Stimulated activated CD4-positive, alpha-beta T cell treated with anti-CD3 and anti-CD28 coated beads, Interleukin-4, amount 100 ng/mL, for 24 hours (primary cell): ENCODE measurements at places on chromosomes 11 and 22.
A peak's percentile ranks its signal among the peaks of the same experiment; 100 is the strongest.

GRCh38 chr11:63404161-63404935 is 34.8 kb downstream of the SLC22A9 start:
- no peak for DNase-seq

- no peak for DNase-seq
Observed at GRCh38 chr22:39543095-39543494, 10.5 kb upstream of the RPS19BP1 start.

- DNase-seq, result no peak
Observed at GRCh38 chr22:22879675-22880155, 7.9 kb upstream of the IGLL5 start.

DNA sequence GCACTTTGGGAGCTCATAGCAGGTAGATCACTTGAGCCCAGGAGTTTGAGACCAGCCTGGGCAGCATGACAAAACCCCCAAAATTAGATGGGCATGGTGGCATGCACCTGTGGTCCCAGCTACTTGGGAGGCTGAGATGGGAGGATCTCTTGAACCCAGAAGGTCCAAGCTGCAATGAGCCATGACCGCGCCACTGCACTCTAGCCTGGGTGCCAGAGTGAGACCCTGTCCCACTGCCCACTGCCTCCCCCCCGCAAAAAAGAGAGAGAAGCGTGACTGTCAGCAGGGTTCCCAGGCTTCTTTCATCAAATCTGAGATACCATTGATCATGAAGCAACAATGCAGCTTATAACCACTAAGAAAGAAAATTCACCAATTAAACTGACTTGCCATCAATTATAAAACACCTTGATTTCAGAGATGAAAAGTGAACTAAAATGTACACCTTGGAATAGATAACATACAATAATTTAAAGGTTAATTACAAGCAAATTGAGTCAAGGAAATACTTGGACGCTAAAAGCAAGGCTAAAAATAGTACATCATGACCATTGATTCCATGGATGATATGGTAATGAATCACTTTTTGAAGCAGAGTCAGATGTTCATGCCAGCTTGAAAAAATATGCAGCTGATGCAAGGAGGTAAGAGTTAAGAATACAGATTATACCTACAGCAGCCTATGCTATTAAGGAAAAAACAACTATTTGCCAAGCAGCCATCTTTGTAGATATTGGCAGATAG is 90.8 kb upstream of the ALKBH3 start:
- no peak for DNase-seq

DNA sequence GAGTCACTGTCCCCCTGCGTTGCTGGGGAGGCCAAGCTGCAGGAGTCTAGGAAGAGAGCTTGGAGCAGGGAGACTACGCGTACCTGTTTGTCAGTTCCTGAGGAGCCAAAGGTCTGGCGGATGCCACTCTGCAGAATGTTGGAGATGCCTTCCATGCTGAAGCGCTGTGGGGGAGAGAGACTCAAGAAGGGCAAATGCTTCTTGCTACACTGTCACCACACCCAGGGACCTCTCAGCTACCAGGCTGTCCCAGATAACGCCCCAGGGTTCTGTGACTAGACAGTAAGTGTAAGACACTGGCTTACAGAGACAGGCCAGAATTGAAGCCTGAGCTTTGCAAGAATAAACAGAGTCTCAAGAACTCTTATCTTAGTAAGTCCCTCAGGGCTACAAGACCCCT is 42.0 kb downstream of the FEZ1 start:
- no peak for DNase-seq

- DNase-seq, result peak; percentile 35
Observed at GRCh38 chr11:70270877-70271648, 573 bp downstream of the PPFIA1 start.

DNA sequence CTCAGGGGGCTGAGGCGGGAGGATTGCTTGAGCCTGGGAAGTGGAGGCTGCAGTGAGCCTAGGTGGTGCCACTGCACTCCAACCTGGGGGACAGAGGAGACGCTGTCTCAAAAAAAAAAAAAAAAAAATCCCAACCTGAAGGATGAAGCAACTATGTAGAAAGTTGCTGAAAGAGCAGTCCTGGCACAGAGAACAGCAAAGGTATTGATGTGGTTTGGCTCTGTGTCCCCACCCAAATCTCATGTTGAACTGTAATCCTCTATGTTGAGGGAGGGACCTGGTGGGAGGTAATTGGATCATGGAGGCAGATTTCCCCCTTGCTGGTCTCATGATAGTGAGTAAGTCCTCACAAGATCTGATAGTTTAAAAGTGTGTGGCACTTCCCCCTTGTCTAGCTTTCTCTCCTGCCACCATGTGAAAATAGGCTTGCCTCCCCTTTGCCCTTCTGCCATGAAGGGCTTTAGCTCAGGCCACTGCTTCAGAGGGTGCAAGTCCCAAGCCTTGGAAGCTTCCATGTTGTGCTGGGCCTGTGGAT is 10.7 kb upstream of the SERPING1 start:
- no peak for DNase-seq

GRCh38 chr11:123231777-123232176 is 36.7 kb upstream of the CLMP start:
- DNase-seq, result no peak

GRCh38 chr11:113774174-113774503 is 647 bp upstream of the ZW10 start:
- no peak for DNase-seq
